ENCODE measurements at places on chromosomes 4 and X. TPM values are rescaled to one million over a fixed set of nuclear protein-coding genes. Genes with fewer than 3 reads are reported as not detected.

GRCh38 chrX:22366166-22366702 is 93.5 kb downstream of the CBLL2 start:
- DNase-seq = no peak

DNA sequence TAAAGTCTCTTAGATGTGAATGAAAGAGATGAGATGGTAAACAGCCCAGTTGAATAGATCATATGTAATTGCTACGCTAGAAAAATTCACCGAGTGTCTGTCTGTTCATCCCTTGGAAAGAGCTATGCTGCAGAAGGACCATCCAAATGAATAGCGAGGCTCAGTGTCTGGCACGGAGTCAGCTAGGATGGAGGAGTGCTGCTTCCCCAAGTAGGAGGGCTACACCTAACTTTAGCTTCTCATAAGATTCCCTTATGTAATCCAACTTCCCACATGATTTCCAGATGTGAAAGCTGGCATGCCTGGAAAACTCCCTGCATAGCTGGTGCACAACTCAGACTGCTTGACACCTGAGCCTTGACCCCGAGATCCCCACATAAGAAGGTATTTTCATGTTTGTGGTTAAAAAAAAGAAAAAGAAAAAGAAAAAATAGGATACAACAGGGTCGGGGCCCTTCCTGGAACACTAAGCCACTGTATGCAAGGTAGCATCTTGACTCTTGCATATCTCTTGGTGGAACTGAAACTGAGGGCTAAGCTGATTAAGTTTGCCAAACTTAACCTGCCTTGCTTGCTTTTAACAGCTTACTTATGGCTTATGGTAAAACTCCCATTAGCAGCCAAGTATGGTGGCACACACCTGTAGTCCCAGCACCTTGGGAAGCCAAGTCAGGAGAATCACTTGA is 82.3 kb downstream of the FREM3 start:
- DNase-seq = no peak

MAGEB2 gene
- not detected for total RNA-seq

DNA sequence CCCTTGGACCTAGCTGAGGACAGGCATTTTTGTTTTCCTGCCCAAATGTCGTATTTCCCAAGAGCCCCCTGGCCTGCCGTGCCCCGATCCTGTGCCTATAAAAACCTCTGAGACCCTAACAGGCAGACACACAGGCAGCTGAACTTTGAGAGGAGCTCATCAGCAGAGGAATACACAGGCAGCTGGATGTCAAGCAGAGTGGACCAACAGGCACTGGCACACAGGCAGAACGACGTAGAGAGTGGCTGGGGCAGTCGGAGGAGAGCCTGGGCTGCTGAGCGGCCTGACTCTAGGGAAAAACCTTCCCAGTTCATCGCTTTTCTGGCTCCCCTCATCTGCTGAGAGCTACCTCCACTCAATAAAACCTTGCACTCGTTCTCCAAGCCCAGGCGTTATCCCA is 896.1 kb downstream of the PCDH18 start:
- no peak for DNase-seq

- DNase-seq = no peak
Measured at GRCh38 chrX:118729042-118729652, 1.7 kb downstream of the IL13RA1 start.

DNA sequence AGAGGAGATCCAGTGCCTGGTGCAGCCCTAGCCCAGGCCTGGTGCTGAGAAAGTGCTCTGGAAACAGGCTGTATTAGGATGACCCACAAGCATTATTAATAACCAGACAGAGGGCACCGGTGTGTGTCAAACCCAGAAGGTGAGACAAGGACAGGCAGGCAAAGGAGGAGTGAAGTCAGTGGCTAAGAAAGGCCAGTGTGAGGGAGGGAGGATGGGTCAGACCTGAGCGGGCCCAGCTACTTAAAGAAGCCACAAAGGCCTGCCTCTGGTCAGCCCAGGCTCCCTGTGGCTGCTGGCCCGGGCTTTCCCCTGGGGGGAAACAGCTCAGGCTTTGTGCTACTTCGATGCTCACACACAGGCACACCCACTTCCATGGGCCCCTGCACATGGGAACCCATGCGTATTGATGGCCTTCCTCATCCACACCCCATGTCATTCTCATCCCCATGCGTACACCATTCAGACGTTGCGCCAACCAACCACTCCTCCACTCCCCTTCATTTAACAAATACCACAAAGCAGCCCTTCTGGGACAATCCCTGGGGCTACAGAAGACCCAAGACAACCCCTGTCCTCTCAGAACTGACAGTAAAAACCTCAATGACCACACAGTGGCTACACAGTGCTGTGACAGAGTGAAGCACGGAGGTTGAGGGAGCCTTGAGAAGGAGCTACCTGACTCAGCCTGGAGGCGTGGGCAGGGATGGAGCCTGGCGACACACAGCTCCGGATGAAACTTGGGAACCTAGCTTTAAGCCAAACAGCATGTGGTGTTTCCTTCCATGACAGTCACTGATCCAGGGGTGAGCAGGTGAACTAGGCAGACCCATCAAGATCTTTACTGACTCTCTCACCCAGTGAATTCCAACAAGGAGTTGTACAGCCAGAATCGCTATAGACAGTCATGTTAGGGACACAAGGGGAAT is 24.9 kb upstream of the MTM1 start:
- DNase-seq = no peak

BEX2 gene
- 110 TPM for total RNA-seq

ANTXR2 gene
- 12.6 TPM for total RNA-seq

TCEAL5 gene
- total RNA-seq = 6.9 TPM

DNA sequence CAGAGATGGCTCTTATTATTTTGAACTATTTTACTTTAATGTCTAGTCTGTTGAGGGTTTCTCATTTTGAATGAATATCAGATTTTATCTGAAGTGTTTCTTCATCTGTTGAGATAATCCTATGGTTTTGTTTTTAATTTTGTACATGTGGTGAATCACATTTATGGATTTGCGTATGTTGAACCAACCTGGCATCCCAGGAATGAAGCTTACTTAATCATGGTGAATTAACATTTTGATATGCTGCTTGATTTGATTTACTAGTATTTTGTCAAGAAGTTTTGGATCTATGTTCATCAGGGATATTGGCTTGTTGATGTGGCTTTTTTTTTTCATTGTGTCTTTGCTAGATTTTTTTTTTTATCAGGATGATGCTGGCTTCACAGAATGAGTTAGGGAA is 2390.9 kb downstream of the PCDH7 start:
- DNase-seq = no peak

DNA sequence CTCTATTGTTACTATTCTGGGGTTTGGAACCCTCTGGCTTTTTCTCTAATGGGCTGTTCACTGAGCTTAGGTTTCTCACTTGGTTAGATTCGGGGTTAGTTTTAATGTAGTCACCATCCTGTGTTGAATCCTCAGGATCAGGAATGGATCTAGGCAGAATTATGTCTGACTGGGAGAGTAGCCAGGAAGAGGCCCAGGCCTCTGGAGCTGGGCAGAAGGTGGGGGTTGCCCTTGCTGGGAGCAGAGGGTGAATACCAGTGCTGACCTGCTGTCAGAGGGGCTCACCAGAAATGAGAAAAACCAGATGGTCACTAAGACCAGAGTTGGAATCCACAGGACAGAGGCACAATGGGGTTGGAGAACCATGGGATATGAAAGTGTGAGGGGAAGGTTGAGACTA is 126.6 kb upstream of the SLC4A4 start:
- no peak for DNase-seq

NKX3-2 gene
- total RNA-seq = not detected

- DNase-seq = no peak
Measured at GRCh38 chr4:23734000-23734399, 155.8 kb downstream of the PPARGC1A start.

DNA sequence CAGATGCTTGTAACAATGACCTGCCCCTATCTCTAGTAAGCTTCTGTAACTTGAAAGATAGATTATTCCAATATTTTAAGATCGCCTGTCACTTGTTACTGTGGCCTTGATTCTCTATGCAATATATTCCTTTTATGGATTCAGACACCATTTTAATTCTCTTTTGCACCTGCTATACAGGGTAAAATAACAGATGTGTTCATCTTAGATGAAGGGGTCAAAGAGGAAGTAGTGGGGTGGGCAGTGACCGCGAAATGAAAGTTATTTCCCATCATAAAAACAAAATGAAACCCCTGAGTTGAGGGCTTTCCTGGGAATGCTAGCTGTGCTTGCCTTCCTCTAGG is 175.9 kb downstream of the TSPAN5 start:
- no peak for DNase-seq

GRCh38 chr4:113069212-113069892 is 19.9 kb downstream of the ANK2 start:
- no peak for DNase-seq

- DNase-seq = no peak
Measured at GRCh38 chr4:76981644-76982043, 32.1 kb downstream of the SEPTIN11 start.

- no peak for DNase-seq
Measured at GRCh38 chr4:165152527-165152926, 39.9 kb upstream of the TMEM192 start.

PABPC4L gene
- total RNA-seq = 1.2 TPM

- DNase-seq = no peak
Measured at GRCh38 chr4:84615355-84615754, 32.4 kb downstream of the CDS1 start.

DNA sequence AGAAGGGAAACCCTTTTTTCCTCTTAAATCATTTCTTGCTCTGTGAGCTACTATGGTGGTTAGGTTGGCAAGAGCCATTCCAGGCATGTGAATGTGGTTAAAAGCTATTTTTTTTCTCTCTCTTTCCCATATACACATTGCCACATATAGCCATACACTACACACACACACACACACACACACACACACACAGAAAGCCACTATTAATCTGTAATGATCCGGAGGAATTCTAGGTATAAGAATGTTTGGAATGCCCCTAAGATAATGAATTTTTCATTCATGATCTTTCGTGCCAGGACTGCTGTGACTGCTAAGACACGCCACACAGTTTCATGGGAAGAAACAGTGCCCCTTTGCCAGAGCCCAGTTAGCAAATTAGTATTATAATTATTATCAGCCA is 21.8 kb upstream of the TLL1 start:
- DNase-seq = no peak

DNA sequence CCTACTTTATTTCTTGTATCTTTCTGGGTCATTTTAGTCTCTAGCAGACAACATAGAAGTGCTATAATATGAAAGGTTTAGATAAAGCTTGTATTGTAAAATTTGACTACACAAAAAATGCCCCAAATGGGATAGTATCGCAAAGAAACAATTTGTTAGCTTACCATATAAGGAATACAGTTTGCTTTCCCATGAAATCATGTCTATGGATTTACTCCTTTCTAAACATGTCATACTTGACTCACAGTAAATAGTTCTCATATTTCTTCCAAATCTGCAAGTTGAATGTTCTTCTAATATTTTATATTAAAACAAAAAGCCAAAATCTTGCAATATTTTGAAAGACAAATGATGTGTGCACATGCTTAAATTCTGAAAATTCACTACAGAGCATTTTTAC is 103.9 kb downstream of the PPA2 start:
- DNase-seq = no peak

GRCh38 chr4:20995610-20996009 is 295.4 kb downstream of the PACRGL start:
- DNase-seq = no peak

HSD17B13 gene
- total RNA-seq = 0.41 TPM

Measured in frontal cortex (tissue), 4 donors.